ENCODE measurements at places on chromosomes 2 and 18.

GRCh38 chr2:9110893-9111569, 95.6 kb upstream of the ASAP2 start:
- no peak for DNase-seq

GRCh38 chr2:46937471-46937901, 21.9 kb upstream of the MCFD2 start:
- no peak for DNase-seq

GRCh38 chr18:31652877-31653276, 31.5 kb downstream of the B4GALT6 start:
- DNase-seq = no peak

DNA sequence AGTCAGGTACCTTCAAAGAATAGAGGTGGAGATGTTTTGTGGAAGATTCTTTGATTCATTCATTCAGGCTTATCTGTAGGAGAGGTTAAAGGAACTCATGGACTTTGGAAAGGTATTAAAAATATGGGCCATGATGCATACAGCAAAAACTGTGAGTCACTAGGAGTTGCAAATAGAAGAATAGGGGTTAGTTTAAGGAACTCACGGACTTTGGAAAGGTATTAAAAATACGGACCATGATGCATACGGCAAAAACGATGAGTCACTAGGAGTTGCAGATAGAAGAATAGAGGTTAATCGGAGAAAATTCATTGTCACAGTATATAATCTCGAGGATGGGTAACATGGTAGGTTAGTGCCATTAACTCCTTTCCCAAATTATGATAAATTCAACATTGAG, 41.2 kb downstream of the SLC9A2 start:
- no peak for DNase-seq

- DNase-seq = peak; percentile 31
Measured at GRCh38 chr18:48540251-48541025, 1.6 kb downstream of the CTIF start.

GRCh38 chr2:155161314-155161713, 462.8 kb downstream of the KCNJ3 start:
- DNase-seq = no peak

GRCh38 chr2:177894546-177894945, 178.0 kb downstream of the PDE11A start:
- DNase-seq = no peak

Data from naive thymus-derived CD8-positive, alpha-beta T cell (primary cell).